GM12878 (cell line): ENCODE measurements at places on chromosomes 3 and 15.

DNA sequence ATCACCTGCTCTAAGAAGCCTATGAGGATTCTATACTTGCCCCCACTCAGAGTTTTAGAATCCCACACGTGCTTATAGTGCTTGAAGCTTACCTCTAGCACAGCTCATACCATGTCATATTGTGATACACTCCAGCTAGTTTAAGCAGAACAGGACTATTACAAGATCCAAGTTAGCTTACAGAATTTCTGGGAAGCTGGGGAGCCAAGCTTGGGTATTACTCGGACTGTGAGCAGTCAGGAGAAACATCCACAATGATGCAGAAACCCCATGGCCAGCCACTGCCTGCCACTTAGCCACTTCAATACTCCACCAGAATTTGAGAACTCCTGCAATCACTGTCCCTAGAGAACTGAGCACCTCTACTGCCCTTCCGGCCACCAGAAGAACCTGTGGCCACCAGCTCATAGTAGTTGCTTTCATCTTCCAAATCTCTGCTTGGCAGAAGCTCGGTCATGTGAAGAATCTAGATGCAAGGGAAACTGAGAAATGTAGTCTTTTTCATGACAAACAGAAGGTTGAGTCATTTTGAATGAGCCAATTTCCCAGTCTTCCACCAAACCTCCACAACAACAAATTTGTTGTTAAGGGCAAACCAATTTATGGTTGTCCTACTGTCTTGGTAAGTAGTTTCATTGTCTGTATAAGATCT is 27.7 kb upstream of the SSR3 start:
- DNase-seq: peak; percentile 71

DNA sequence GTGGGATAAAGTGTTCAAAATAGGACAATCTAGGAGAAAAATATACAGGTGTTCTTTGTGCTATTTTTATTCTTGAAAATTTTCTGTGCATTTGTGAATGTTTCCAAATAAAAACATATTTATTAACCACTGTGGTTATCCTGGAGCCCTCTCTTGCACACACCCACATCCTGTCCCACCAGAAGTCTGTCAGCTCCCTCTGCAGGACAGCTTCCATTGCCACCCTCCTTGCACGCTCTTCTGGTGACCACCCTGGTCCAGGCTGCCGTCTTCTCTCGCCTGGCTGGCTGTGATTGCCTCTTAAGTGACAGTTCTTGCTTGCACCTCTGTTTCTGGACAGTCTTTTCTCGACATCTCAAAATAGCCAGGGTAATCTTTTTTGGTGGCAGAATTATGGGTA is 394.0 kb downstream of the LRTM1 start:
- no peak for DNase-seq

DNA sequence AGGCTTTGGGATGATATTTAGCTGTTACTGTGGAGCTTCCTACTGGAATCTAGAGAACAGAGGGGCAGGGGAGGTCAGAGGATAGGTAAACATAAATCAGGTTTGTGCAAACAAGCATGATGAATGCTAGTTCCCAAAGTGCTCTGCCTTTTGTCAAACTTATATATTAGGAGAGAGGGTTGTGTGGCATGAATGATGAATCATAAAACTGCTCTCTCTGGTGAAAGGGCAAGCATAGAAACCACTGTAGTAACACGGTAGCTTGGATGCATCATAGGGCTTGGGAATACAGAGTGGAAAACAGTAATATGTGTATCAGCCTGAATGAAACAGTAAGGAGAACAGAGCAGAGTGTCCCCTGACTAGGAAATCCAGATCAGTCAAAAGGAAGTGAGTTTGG is 486.7 kb downstream of the IL5RA start:
- no peak for DNase-seq

- DNase-seq: no peak
Observed at GRCh38 chr3:73511571-73512525, 112.9 kb downstream of the PDZRN3 start.

GRCh38 chr3:155217591-155217990 is 75.9 kb downstream of the STRIT1 start:
- no peak for DNase-seq

DNA sequence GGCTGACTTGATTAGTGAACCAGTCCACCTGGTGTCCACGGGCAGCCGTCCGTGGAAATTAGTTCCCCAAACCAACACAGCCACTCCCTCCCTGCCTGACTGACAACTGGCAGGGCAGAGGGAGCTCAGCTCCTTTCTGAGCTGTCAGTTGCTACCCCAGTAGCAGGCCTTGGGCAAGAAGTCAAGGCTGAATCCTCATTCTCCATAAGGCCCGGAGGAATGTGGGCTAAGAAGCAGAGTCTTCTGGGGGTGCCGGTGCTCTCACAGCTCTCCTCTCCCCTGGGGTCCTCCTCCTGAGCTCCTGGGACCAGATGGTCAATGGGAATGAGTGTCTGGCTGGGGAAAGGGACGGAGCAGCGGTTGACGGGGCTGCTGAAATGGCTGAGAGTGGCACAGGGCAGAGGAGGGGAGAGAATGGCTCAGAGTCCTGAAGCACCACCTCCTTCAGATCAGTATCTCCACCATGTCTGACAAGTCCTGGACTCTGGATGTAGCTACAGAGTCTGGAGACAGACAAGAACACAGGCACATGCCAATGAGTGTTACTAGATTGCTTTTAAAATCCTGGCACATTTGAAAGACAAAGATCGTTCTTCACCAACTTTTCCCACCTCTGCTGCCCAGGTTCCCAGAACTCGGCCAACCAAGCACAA is 16.9 kb downstream of the AMOTL2 start:
- DNase-seq: no peak

DNA sequence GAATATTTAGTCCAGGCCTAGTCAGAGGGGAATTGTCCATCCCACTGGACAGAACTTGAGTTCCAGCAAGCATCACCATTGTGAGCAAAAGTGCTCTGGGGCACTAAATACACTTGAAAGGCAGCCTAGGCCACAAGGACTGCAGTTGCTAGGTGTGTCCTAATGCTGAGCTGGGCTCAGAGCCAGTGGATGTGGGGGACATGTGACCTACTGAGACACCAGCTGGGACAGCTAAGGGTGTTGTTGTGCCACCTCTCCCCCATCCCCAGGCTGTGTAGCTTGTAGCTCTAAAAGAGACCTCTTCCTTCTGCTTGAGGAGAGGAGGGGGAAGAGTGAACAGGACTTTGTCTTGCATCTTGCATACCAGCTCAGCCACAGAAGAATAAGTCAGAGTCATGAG is 120.9 kb downstream of the DTWD1 start:
- no peak for DNase-seq

DNA sequence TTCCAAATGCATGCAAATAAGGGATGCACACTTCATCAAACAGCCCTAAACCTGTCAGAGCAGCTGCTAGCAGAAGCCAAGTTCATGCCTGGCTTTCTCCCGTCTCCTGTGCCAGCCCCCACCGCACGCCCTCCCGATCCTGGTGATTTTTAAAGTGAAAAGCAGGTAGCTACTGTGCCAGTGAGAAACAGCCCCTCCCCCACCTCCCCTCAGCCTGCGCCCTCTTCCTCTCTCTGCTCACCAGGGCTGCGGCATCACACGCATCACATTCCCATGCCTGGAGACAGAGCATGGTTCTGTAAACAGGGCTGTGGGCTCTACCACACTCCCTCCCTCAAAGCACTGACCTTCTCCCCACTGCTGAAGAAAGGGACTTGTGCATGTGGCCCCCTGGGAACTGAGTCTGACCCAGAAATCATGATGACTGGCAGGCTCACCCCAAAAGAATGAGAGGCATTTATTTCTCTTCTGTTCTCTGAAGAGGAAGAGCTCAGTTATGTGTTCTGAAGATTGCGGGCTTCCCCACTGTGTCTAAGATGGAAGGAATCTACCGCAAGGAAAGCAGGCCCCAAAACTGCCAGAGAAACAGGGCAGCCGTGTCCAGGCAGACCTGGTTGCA is 14.5 kb upstream of the SLC6A1 start:
- no peak for DNase-seq

- peak; percentile 84 for DNase-seq
Observed at GRCh38 chr15:65916664-65917406, 47.5 kb downstream of the RAB11A start.

DNA sequence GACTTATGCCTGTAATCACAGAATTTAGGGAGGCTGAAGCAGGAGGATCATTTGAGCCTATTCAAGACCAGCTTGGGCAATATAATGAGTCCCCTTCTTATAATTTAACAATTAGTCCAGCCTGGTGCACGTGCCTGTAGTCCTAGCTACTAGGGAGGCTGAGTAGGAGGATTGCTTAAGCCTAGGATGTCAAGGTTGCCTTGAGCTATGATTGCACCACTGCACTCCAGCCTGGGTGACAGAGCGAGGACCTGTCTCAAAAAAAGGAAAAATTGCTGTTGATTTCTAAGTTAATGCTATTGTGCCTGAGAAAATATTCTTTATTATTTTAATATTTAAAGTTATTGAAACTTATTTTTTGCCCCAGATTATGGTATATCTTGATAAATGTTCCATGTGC is 159.0 kb downstream of the NLGN1 start:
- DNase-seq: no peak

- DNase-seq: no peak
Observed at GRCh38 chr3:48694610-48695392, 9.1 kb upstream of the NCKIPSD start.

GRCh38 chr3:192352142-192352541 is 375.2 kb downstream of the FGF12 start:
- no peak for DNase-seq

DNA sequence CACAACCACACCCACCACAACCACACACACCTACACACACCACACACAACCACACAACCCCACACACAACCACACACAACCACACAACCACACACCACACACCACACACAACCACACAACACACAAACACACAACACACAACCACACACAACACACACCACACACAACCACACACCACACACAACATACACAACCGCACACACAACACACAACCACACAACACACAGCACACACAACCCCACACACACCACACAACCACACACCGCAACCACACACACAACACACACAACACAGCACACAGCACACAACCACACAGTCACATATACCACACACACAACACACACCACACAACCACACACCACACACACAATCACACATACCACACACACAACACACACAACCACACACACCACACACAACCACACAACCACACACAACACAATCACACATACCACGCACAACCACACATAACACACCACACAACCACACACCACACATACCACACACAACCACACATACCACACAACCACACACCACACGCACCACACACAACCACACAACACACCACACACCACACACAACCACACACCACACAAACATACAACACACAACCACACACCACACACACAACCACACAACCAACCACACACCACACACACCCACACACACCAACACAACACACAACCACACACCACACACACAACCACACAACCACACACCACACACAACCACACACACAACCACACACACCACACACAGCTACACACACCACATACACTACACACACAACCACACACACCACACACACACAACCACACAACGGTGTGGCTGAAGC is 23.7 kb downstream of the CPN2 start:
- no peak for DNase-seq

GRCh38 chr3:36215241-36215640 is 165.1 kb upstream of the STAC start:
- no peak for DNase-seq

GRCh38 chr3:197552198-197552597 is 3.6 kb downstream of the BDH1 start:
- no peak for DNase-seq

GRCh38 chr3:10284496-10284895 is 8.3 kb downstream of the GHRL start:
- DNase-seq: peak; percentile 39

GRCh38 chr3:114454551-114455251 is 160.9 kb downstream of the TIGIT start:
- no peak for DNase-seq

- no peak for DNase-seq
Observed at GRCh38 chr3:128709038-128709437, 16.9 kb upstream of the RAB7A start.

- DNase-seq: no peak
Observed at GRCh38 chr15:74725845-74726773, 781 bp upstream of the CYP1A1 start.

- no peak for DNase-seq
Observed at GRCh38 chr3:21641959-21642358, 109.1 kb downstream of the ZNF385D start.

GRCh38 chr3:13700889-13701288 is 152.0 kb downstream of the FBLN2 start:
- no peak for DNase-seq

- no peak for DNase-seq
Observed at GRCh38 chr3:16329826-16330129, 64.8 kb downstream of the OXNAD1 start.

DNA sequence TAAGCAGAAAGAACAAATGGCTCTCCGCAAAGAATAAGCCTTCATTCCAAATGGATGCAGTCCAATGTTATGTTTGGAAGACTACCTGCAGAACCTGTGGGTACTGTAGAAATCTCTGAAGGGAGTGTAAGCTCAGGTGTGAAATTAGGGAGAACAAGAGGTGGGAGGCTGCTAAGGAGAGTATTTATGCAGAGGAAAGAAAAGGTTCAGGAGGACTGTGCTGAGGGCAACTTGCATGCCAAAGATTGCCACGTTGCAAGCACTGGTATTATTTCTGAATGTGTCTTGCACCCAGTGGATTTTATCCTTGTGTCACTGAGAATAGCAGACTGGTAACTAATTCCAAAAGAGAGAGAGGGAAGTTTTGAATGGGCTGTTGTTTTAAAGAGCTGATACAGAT is 144.1 kb downstream of the ITPR1 start:
- no peak for DNase-seq

DNA sequence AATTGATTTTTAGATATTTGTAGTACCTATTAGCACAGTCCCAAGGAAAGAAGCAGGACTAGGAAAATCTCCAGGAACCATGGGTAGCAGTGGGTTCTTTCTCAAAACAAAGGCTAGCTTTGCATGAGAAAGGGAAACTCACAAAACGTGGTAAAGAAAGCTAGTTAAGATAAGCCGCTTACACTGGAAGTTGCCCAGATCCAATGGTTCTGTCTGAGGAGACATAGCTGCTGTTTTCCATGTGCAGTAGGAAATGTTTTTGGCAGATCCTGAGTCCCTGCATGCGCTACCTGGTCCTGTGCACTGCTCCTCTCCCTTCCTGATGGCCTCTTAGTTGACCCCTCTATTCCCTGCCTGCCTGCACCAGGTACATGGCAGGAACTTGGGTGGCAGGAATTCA is 60.4 kb downstream of the TFG start:
- DNase-seq: no peak

- DNase-seq: no peak
Observed at GRCh38 chr3:13462125-13462629, 17.9 kb upstream of the HDAC11 start.

DNA sequence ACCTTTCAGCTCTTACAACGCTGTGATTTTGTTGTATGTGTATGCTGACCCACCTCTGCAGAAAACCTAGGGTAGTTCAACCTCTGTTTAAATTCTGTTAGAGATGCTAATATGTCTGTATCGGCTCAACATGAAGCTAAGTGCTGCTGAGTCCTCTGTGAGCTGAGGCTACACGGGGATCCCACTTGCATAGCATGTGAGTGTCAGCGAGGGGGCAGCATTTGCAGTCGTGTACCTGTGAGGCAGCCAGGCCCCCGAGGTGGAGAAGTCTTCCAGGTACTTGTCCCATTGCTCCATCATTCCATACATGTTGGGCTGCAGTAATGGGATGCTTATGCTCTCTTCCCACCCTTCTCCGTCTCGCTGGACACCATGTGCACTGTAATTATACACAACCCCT is 3.7 kb downstream of the MKRN2OS start:
- DNase-seq: no peak

- DNase-seq: no peak
Observed at GRCh38 chr15:59168536-59168935, 38.1 kb upstream of the LDHAL6B start.

- no peak for DNase-seq
Observed at GRCh38 chr15:78927077-78927790, 17.6 kb downstream of the CTSH start.
